ENCODE measurements at places on chromosomes 4 and X.

DNA sequence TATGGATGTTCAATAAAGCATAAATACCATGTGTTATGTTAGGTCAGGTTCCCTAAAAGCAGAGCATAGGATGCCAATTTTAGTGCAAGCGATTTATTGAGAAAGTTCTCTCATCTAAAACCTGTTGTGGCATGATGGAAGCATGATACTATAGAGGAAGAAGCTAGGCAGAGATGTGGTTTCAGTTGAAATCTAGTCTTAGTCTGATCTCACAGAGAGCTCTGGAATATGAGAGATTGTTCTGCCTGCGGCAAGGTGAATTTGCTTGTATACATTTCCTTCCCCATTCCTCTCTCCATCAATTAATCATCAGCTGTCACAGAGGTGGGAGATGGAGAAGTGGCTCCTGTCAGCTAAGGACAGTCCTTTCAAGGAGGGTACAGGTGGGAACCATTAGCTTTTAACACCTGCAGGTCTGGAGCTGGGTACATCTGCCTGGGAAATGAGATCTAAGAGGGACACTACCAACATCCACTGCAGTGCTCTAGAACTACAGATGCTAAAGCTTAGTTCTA, 252.4 kb downstream of the CFAP299 start:
- no peak for DNase-seq

GRCh38 chr4:7402526-7402925, 32.2 kb downstream of the PSAPL1 start:
- no peak for DNase-seq

DNA sequence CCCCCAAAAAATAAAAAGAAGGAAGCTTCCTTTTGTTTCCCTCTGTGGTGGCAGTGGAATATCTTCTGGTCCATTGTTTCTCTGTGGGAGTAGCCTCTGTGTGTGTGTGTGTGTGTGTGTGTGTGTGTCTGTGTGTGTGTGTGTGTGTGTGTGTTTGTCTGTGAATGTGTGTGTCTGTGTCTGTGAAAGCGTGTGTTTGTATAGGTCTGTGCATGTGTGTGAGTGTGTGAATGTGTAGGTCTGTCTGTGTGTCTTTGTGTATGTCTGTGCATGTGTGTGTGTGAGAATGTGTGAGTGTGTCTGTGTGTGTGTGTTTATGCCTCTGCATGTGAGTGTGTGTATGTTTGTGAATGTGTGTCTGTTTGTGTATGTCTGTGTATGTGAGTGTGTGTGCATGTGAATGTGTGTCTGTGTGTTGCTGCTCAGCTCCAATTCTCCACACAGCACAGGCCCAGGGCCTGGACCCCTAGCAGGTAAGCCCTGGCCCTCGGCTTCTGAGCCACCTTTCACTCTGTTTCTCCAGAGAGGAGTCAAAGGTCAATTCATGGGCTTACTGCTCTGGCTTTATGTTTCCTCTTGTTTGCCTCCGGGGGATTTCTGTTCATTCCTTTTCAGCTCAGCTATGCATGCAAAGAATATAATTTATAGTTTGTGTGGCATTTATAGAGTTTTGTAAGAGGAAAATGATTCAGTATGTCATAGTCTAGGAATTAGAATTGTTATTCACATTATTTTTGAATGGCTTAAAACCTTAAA, 89.8 kb downstream of the UCHL1 start:
- DNase-seq = no peak

DNA sequence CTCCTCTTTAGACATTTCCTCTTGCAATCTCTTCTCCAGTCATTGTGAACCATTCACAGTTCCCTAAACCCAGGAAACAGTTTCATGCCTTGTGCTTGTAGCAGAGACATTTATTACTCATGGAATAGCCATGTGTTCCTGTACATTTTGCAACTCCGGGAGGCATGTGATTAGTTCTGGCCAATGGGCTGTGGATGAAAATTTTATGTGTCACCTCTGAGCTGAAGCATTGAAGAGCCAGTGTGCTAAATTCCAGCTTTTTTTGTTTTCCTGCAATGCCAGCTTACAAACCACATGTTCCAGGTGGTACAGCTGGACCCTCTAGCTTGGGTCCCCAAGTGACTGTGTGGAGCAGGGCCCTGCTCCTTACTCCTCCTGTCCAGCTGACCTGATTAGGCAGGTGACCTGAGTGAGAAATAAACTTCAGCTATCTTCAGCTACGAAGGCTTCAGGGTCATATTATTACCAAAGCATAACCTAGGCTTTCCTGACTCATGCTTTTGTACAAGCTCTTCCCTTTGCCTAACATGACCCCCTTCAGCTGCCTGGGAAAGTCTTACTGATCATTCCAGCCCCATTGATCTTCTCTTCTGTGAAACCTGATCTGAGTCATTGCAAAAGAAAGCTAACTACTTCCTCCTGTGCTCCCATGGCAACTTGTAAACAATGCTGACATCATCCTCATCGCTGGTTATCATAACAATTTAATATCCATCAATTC, 200.4 kb downstream of the PTTG2 start:
- DNase-seq = peak; percentile 33

DNA sequence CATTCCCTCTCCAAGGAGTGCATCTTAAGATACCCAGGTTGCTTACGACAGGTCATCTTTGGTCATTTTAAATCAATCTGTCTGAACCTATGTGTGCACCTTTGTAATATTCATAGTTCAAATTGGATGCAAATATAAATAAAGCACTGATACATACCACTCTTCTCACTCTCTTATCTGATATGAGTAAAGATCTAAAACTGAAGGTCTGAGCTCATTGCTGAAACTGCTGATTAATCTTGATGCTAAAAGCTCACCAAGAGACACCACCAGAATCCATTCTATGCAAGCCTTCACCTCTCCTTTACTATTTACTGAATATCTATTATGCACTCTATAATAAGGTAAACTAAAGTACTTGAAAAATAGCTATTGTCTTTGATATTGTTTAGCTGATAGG, 16.6 kb downstream of the HSD17B13 start:
- DNase-seq = no peak

DNA sequence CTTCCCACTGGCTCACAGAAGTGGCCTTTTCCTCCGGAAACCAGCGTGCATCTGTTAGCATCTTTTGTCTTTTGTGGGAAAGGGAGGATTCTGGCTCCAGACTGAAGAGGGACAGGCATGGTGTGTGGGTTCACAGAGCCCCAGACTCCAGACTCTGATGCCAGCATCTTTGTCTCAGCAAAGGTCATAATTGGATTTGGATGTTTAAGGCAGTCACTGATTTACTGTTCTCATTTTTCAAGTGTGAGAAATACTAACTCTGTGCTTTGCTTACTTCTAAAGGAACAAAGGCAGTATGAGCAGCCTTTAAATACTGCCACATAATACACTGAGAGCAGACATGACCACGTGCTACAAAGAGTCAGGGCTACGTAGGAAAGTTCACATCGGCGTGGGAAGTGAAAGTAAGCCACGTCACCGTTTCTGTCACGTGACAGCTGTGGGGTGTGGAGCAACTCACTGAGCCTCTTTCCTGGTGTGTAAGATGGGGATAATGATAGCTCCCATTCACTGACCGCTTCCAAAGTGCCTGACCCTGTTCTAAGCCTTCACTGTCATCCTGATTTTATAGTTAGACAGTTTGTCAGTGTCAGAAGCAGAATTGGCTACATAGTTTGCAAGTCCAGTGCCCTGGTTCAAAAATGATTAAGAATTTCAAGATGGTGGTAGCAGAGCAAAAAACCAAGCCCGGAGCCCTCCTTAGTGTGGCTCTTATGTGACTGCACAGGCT, 24.8 kb upstream of the TMSB4X start:
- peak; percentile 80 for DNase-seq

- no peak for DNase-seq
Observed at GRCh38 chr4:102824398-102824797, 3.0 kb downstream of the UBE2D3 start.

- no peak for DNase-seq
Observed at GRCh38 chrX:43481576-43481975, 174.5 kb upstream of the MAOA start.

- DNase-seq = no peak
Observed at GRCh38 chr4:44629280-44629866, 22.1 kb downstream of the YIPF7 start.

DNA sequence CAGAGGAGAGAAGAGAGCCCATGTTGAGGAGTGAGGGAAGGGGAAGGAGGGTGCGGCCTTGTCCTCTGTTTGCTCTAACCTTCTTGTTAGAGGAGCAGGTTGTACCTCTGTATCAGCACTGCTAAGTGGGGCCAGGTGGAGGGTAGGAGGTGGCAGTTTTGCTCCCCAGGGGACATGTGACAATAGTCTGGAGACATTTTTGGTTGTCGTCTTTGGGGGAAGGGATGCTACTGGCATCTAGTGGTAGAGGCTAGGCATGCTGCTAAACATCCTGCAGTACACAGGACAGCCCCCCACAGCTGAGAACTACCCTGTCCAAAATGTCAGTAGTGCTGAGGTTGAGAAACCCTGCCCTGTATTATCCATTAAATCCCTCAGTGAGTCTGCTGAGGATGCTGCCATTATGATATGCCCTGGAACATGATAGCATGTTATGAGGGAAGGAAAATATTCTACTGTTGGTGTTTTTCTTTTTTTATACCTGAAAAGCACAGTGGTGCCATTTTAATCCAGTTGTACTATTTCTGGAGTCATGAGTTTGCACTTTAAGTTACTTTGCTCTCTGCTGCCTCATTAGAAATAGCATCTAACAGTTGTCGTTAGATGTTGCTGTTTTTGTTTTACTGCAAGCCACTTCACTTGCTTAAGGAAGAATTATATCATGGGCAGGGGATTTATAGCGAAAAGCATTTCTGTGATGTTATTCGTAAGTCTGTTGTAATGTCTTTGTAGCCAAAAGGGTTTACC, 90.6 kb downstream of the LRP2BP start:
- no peak for DNase-seq

DNA sequence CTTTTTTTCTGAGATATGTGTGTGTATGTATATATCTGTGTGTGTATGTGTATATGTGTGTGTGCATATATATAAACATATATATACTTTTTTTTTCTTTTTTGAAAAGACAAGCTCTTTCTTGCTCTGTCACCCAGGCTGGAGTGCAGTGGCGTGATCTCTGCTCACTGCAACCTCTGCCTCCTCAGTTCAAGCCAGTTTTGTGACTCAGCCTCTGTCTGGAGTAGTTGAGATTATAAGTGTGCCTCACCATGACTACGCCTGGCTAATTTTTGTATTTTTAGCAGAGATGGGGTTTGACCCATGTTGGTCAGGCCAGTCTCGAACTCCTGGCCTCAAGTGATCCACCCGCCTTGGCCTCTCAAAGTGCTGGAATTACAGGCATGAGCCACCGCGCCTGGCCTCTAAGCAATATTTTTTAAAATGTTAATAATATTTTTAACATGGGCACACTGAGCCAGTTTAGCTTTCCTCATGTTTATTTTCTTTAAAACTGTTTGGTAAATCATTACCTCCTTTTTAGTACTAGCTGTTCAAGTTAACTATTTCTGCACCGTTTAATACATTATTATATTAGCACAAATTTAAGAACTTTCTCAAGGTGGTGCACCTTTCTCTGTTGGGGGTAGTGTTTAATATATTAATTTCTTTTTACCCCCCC, 33.3 kb downstream of the BBS12 start:
- no peak for DNase-seq

Measured in activated T-helper 1 cell treated with anti-CD3 and anti-CD28 coated beads, Interleukin-2, amount 50 U/mL, for 16 hours (primary cell).